ENCODE measurements at places on chromosomes 6 and 20.

- DNase-seq: no peak
These were observed 300.1 kb downstream of the CDH26 start for GRCh38 chr20:60258255-60258863.

DNA sequence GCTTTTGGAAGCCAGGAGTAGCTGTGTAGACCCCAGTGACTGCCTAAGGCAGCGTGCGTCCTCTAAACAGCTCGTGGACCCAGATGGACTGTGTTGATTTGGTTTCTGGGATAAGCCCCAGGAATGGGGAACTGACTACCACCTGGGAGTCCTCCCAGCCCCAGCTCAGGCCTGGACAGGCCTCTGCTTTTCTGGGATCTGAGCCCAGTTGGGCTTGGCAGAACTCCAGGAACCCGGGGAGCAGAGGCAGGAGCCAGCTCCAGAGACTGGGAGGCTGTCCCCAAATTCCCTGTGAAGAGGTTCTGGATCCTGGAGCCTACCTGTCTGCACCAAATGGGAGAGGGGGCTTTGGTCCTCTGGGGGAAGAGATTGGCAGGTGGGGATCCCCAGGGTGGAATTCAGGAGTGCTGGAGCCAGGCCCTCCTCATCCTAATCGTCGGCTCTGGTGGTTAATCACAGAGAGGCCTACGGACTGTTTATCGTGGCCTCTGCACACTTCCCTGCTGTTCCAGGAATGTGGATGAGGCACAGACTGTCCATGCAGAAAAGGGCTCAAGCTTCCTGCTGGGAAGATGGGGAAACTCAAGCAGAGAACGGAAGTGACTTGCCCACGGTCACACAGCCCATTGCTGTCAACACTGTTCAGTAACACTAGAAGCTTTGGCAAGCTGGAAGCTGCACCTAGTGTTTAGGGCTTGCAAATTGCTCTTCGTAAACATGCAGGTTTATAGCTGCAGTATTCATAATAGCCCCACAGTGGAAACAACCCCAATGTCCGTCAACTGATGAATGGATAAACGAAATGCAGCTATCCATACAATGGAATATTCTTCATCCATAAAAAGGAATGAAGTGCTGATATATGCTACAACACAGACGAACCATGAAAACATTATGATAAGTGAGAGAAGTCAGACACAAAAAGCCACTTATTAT lies 100.6 kb downstream of the KCNB1 start:
- peak; percentile 99 for DNase-seq

GRCh38 chr6:28220257-28221133 lies 4.6 kb upstream of the ZSCAN9 start:
- no peak for DNase-seq

DNA sequence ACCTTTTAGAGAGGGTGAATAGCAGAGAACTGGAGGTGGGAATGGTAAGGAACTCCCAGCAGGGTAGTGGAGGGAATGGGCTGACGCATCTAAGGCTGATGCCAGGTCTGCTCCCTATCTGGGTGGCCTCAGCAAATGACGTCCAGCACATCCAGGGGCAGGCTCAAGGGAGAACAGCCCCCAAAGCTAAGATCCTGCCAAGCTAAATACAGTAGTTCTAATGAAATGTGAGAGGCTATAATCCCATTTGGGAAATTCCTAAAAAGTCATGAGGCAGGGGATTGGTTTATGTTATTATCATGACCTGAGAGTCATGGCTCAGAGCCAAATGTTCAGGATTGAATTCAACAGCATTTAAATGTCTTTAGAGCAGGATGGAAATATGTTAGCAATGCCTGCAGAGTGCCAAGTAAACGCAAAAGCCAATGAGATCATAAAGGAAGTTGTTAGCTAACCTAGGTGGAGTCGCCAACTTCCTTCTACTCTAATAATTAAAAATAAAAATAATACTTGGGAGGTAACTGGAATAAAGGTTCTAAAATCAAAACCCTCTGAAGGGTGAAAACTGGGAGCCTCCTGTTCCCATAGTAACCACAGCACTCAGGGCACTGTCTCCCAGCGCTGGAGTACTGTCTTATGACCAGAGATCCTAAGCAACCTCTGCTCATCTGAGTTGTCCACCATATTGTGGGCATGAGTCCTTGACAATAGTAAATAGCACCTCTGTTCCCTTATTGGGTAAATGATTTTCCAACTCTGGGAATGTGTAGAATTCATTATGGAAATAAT lies 34.8 kb downstream of the IYD start:
- no peak for DNase-seq

DNA sequence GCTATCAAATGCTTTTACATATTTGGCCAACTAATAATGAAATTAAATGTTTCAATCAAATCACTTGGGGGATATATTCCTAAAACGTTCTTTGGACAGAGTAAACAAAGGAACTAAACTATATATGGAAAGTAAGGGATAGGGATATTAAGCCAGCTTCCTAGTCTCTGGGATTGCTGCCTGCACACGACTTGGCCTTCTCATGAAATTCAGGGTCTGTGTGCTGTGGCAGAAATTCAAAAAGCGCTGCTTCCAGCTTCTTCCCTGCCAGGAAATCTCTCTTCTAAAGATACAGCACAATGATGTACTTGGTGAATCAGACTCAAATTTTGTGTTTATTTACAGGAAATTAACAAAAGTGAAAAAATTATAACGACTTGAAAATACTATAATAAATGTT lies 206.3 kb upstream of the RAB32 start:
- no peak for DNase-seq

GRCh38 chr20:36355469-36356171 lies 49.5 kb downstream of the DLGAP4 start:
- DNase-seq: no peak

- DNase-seq: no peak
These were observed 1.8 kb downstream of the TREM1 start for GRCh38 chr6:41284726-41285125.

GRCh38 chr6:46914279-46914810 lies 7.4 kb downstream of the ADGRF5 start:
- no peak for DNase-seq

DNA sequence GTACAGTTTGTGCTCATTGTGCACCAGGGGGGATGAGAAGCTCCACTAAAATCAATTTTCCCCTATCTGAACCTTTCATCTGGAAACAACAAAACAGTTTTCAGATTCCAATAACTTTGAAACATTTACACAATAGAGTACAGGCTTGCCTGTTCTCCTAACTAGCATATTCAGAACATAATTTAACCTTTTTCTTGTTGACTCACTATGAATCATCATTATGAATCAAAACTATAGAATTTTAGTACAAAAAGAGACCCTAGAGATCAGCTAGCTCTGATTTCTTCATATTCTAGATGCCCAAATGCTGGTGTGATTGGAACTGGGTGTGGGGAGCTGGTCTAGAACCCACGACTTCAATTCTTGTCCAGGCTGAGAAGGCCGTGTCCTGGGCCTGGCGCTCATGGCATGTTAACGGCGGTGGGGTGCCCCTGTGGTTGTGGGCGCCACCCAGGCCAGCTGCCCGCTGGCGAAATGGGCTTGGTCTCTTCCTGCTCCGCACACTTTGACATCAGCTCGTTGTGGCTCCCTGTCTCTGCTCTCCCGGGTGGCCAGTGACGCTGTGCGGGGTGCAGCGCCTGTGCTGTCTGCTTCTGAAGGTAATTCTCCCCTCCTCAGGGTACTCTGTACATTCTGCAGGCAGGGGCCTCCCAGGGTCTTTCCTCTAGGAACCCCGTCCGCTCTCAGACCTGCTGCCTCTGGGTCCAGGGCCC lies 29.9 kb upstream of the AGPAT4 start:
- no peak for DNase-seq

DNA sequence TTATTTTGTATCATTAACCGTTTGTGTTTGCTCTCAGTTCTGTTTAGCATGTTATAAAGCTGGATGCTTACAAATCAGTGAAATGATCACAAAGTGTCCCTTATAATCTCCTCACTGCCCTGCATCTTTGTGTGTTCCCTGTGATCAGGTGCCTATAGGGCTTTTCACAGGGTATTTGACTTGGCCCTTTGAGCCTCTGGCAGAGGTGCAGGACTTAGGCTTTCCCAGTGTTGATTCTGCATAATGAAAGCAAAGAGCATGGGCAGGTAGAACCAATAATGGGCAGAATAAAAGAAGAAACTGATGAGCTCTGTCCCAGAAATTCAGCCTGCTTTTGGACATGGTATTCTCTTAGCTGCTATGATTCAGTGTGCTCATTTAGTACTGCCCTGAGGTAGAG lies 16.9 kb upstream of the PBOV1 start:
- no peak for DNase-seq

DNA sequence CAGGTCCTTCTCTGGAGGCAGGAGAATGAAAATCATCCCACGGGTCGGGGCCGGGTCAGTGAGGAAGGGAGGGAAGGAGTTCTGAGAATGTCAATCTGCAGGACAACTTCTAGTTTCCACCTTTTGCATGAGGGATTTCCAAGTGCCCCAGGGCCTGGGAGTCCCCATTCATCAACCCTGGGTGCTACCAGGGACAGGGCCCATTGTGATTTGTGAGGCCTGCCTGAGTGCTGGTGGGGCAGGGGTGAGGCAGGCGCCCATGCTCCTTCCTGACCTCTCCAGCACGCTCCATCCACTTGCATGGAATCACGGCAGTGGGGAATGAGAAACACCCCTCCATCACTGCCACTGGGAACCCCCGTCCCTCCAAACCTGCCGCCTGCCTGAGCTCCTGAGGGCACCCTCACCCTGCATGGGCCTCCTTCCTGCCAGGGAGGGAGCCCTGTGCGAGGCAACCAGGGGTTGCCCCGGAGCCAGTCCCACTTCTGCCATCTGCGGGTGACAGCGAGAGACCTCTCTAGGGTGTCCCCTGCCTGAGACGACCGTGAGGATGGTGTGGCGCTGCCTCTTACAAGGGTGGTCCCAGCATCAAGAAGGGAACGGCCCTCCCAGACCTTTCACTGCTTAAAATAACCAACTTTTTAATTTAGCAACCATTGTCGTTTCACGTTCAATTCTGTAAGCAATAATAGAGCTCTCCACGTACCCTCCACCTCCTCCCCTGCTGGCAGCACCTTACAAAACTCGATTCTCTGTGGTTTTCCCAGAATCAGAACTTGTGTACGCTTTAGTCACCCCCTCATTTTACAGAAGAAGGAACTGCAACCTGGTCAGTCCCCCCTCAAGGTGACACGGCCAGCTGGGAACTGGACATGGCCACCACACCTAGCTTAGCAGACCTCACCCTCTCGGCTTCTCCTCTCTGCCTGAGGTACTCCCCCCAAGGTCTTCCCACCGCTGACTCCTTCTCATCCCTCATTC lies 28.6 kb downstream of the PMEPA1 start:
- DNase-seq: no peak

DNA sequence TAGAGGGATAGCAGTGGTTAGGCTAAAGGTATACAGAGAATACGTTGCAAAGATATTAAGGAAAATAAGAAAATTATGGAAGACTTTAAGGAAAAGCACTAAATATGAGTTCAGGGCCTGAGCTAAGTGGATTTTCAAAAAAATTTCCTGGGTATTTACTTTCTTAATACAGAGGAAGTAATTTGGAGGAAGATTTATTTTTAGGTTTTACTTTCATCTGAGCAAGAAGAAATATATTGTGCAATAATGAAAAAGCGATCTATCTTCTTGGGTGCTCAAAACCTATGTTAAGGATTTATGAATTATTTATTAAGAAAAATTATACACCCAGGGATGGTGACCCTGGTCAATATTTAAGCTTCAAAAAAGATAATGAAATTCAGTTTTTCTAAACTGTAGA lies 224.7 kb downstream of the PLCB1 start:
- no peak for DNase-seq

GRCh38 chr20:54208548-54209176 lies 775 bp downstream of the PFDN4 start:
- DNase-seq: no peak

DNA sequence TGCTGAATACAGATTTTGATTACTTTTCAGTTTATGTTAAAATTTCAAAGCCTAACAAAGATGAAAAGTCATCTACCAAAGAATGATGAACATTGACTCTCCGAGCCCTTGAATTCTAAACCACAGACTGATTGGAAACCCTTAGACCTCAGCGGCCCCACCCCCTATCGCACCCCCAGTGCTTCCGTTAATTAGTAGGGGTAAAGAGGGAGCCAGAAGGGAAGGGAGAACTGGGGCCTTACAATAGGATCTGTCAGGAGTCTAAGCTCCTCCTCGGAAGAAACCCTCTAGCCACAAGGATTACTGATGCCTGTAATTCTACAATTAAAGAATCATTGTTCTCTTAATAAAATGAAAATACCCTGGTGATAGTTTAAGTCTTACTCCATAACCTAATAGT lies 79.7 kb upstream of the JARID2 start:
- no peak for DNase-seq

DNA sequence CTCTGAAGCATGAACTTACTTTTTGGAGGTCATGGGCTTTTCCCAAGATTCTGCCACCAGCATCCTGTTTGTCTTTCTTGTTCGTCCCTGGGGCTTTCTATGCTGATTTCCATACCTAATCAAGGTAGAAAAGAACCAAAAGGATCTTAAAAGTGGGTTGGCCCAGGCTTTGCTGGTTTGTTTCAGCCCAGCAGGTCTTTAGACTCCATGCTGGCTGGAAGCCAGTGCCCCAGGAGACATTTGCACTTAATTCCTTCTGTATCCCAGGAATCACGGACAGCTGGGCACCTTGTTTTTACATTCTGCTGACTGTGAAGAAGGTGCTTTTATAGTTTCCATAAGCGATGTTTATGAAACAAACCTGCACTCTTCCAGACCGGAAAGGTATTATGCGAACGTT lies 195.9 kb downstream of the CDH4 start:
- no peak for DNase-seq

GRCh38 chr6:33702345-33702977 lies 9.0 kb downstream of the UQCC2 start:
- DNase-seq: no peak

GRCh38 chr6:1849691-1850090 lies 240.0 kb downstream of the FOXC1 start:
- DNase-seq: no peak

GRCh38 chr20:1278993-1279392 lies 12.9 kb downstream of the SNPH start:
- DNase-seq: no peak

GRCh38 chr20:25984933-25985332 lies 288.3 kb upstream of the ZNF337 start:
- DNase-seq: no peak

GRCh38 chr6:33730611-33731010 lies 16.1 kb downstream of the IP6K3 start:
- DNase-seq: no peak

- no peak for DNase-seq
These were observed 13.5 kb downstream of the LYRM4 start for GRCh38 chr6:5247201-5247600.

- DNase-seq: peak; percentile 79
These were observed 59.6 kb downstream of the EFCAB8 start for GRCh38 chr20:32918296-32918695.

- no peak for DNase-seq
These were observed 4.0 kb upstream of the RBCK1 start for GRCh38 chr20:404088-404487.

DNA sequence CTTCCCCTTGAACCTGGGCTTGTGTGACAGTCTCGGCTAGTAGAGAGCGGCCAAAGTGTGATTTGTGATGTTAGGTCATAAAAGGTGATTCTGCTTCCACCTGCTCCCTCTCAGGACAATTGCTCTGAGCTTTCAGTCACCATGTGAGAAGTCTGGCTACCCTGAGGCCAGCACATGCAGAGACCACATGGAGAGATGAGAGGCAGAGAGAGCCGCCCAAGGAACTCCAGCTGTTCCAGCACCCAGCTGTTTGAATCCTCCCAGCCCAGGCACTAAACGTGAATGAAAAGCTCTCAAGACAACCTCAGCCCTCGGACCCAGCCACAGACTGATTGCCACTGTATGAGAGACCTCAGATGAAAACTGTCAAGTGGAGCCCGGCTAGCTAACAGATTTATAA lies 143.4 kb upstream of the EEF1E1 start:
- no peak for DNase-seq
